DMS 273 treated with DMSO at 0.1 percent for 48 hours (cell line): ENCODE measurements at places on chromosomes 2 and 18.

GRCh38 chr2:28233164-28233676, 159.4 kb upstream of the FOSL2 start:
- no peak for DNase-seq

GRCh38 chr2:212692466-212692865, 153.9 kb upstream of the ERBB4 start:
- no peak for DNase-seq

- no peak for DNase-seq
These were observed 47.2 kb downstream of the VAPA start for GRCh38 chr18:9961041-9961440.

DNA sequence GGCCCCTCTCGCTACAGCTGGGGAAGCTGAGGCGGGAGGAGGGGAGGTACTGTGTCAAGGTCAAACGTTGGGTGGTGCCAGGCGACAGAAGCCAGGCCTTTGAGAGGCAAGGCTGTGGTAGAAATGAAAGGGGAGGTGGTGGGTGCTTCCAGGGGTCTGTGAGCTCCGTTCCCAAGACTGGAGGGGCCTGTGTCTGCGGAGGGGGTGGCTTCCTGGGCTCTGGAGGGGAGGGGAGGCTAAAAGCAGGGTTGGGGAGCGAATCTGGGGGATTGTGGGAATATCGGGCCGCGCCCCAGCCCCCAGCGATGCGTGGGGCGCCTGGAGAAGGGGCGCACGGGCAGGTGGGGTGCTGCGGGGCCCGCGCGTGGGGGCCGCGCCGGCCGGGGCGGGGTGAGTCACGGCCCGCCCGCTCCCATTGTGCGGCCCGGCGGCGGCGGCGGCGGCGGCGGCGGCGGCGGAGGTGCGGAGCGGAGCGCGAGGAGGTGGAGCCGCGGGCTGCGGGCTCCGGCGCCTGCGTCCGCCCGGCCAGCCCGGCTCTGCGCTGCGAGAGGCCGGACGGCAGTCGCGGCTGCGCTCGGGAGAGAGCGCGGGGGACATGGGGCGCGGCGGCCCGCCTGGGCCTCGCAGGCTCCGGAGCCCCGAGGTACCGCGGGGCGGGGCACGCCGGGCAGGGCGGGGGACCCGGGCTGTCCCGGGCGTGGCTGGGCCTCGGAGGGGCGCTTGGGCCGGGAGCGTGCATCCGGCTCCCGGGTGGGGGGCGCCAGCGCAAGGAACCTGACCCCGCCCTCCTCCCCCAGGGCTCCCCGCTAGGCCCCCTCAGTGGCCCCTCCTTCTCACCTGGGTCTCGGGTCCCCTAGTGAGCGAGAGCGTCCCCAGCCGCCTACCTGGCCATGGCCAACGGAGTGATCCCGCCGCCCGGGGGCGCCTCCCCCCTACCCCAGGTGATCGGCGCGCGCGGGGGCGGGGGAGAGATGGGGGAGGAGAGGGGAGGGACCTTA, at the start of gene SLC4A3:
SLC4A3 (plus strand) TSS at position 528 of the 998 bp plus-strand sequence; CDS start at position 891, 363 bp downstream.
- no peak for DNase-seq

- DNase-seq = no peak
These were observed 13.7 kb downstream of the C1QL2 start for GRCh38 chr2:119144806-119145205.

DNA sequence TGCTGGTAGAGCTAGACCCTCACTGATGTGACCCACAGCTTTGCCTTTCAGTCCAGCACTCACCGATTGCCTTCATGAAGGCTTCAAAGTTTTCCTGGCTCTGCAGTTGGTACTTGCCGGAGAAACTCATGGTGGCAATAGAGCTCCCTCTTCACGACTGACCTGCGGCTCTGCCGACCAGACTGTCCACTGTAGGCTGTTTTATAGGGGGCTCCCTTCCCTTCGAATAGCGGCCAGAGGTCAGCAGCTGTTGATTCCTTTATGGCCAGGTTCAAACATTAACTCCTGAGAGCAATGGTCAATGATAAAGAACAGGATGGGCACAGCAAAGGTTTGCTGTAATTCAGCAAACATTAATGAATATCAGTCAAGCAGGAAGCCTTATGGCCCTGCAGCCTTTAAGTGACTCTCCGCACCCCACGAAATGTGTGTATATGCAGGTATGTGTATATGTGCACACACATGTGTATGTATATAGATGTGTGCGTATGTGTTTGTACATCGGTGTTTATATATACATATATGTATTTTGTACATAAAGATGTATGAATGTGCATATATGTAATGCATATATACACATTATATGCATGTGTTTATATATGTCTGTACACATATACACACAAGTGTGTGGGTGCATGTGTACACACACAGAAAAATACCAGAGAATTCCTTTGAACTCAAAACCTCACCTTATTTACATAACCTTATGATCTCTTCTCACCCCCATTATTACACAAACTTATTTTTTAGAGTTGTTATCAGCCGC, at the start of gene FABP1:
FABP1 (minus strand) TSS at position 175 of the 766 bp plus-strand sequence; CDS start at position 130, 45 bp downstream.
- DNase-seq = no peak

- no peak for DNase-seq
These were observed 12.0 kb downstream of the SIX3 start for GRCh38 chr2:44953499-44953883.

DNA sequence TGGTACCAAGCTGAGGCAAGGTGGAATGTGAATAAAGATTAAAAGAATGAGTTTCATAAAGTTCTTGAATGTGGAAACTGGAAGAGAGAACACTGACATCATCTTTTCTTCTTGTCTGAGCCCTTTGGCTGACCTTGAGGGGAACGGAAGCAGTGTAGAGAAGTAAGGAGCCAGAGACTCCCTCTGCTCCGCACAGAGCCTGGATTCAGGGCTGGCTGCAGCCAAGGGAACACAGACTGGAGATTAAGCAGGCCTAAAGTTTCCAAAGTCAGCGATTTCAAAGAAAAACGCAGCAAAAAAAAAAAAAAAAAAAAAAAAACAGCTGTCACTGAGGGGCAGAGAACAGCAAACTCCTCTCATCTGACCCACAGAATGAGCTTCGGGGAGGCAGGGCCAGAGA, 19.3 kb upstream of the ALK start:
- DNase-seq = no peak

DNA sequence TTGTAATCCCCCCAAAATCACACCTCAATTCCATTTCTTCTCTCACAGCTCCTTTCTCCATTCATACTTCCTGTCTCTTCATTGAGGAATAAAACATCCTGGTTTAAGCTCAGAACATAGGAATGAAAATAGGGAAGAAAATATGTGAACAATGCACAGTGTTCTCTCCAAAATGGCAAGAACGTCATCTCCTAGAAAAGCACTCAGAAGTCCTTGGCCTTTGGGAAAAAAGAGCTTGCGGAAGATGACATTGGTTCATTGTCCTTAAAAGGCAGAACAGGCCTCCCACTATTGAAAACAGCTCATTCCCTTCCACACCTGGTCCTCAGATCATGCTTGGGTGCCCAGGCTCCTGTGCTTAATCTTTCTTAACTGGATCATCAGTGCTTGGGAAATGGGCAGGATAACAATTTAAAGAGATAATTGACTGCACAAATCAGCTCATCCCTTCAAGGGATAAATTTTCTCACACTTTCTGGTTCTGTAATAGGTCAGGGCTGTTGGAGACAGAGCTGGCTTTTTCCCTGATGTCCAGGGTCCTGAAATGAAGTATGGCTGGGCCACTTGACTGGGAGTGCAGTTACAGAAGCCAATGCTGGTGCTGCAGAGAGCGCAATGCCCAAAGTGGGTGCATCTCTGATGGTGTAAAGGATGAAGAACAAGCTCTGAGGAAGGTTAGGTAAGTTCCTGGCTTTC, 69.2 kb downstream of the MARCHF4 start:
- DNase-seq = no peak

DNA sequence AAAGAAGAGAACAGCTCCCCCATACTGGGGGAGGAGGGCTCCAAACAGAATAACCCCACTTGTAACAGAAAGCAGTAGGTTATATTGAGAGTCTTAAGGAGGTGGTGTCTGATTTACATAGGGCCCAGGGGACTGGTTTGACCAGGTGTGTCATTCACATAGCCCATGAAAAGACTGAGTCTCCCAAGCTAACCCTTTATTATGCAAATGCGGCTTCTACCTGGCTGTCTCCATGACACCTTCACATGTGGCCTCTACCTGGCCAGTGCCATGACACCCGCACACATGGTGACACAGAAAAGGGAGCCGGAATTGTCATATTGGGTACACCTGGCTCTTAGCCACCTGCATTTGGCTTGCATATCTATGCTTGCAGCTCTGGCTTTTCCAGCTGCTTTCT, 1057.2 kb upstream of the PIK3C3 start:
- DNase-seq = no peak

DNA sequence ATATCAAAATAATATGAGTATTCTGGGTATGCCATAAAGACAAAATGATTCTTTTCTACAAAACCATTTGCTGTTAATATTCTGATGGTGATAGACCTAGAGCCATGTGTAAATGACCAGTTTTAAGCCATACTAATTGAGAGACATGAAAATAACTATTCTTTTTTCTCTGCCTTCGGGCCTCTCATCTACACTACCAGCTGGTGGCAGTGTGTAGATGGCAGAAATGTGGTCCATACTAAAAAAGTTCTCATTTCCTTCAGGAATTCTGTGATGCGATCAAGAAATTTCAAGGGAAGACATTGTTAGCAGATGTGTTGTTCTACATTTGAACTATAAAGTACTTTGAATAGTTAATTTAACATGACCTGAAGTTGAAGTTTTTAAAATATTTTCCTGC, 485.2 kb downstream of the TRIB2 start:
- no peak for DNase-seq

- DNase-seq = no peak
These were observed 18.4 kb upstream of the TXNL4A start for GRCh38 chr18:80006724-80007123.

DNA sequence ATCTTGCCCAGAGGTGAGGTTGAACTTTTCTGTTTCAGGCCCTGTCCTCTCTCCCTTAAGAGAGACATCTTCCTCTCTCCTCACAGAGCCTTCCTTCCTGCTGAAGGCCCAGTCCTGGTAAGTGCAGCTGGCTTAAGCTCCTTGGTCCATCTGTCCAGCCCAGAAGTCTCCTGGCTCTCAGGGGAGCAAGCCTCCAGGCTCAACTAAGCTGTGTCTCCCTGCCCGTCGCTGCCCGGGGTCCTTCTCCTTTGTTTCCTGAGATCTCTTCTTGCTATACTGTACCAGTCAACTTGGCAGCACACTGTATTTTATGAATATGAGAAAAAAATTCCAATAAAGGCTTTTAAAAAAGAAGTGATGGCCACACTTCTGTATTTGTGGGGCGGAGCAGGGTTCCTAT, 77.4 kb downstream of the KCNF1 start:
- DNase-seq = no peak

GRCh38 chr2:241564596-241565410, 6.3 kb downstream of the BOK start:
- no peak for DNase-seq

DNA sequence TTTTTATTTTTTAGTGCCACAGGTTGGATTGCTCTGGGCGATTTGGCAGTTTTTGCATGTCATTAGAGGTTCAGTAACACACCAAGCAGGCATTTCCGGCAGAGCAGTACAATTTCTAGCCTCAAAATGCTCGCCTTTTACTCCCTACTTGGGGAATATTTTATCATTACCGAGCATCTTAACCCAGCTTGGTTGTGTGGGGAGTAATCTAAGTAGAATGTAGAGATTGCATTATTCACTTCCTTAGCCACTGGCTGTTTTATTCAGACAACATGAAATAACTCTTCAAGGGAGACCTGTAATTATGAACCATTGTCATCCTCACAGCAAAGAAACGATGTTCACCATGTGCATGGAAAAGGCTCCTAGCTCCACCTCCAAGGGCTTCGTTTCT, 13.1 kb downstream of the GRP start:
- DNase-seq = no peak

DNA sequence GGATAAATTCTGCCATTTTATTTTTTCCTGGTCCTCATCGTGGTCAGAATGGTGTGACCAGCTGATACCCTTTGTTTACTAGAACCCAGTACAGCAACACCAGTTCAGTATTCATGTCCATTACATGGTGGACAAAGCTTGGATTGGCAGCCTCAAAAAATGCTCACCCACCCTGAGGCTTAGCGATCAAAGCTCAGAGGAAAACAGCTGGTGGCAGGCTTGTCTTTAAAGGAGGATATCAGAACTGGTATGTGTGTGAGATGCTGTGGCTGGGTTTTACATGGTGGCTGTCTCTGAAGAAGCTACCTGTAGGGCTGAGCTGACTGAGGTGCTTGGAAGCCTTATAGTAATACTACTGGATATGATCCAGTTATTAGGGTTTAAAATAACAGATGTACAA, 471.1 kb upstream of the MEX3C start:
- DNase-seq = no peak

GRCh38 chr18:28963481-28963880, 786.6 kb upstream of the CDH2 start:
- DNase-seq = no peak

DNA sequence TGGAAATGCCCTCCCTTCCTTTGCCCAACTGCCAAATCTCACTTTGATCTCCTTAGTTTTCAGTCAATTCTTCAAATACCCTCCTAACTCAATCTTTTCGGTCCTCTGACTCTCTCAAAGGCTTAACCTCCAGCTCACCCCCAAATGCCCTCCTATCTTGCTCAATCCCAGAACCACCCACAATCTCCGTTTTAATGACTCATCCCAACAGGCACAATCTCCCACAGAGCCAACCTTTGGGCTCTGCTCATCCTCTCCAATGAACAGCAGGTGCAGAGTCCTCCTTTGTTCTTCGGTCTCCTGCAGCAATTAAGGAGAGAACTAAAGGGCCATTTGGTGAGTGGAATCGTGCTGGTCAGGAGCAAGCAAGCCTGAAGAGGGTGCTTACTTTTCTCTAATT, 366.1 kb upstream of the CRIM1 start:
- no peak for DNase-seq

DNA sequence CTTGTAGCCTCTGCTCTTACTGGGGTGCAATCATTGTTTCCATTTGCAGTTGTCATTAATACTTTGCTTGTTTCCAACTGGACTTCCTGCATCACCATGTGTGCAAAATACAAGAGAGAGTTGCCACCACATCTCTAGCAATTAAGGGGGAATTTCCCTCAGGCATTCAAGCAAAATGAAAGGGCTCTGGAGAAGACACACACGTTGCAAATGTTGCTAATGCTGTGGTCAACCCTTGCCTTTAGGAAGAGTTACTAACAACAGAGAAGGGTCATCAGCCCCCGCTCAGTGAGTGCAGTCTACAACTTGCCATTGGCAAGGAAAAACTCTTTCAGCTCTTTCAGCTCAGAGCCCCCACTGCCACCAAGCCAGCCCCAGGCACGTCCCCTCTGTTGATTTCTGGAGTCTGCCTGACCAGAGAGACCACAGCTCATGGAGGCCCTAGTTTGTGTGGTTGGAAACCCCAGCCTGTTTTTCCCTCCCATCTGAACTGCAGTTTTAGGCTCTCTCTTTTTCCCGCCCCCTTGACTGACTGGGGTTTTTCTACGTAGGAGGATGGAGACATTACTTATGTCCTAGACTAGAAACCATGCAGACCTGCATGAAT, 25.9 kb upstream of the GPR45 start:
- DNase-seq = no peak

DNA sequence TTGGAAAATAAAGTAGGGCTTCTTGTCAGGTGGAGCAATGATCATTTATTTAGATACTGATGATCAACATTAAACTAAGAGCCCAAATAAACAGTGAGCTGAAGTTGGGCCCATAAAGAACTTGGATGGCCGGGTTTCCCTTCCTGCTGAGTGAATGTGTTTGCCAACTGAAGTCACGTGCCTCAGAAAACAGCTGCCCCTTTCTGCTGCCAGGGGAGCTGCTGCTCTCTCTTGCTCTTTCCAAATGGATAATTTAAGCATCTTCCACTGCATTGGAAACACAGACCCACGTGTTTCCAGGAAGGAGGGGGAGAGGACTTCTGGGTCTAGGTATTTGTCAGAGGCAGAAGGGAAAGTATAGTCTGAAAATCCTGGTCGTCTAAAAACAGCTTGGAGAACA, 22.9 kb upstream of the NCKAP5 start:
- peak; percentile 51 for DNase-seq
